Activated CD4-positive, alpha-beta T cell treated with anti-CD3 and anti-CD28 coated beads, Interleukin-2, amount 50 U/mL, for 1 hour (primary cell): ENCODE measurements at places on chromosomes 13 and 19.

- no peak for DNase-seq
Observed at GRCh38 chr19:32070101-32070500, 275.3 kb upstream of the ZNF507 start.

DNA sequence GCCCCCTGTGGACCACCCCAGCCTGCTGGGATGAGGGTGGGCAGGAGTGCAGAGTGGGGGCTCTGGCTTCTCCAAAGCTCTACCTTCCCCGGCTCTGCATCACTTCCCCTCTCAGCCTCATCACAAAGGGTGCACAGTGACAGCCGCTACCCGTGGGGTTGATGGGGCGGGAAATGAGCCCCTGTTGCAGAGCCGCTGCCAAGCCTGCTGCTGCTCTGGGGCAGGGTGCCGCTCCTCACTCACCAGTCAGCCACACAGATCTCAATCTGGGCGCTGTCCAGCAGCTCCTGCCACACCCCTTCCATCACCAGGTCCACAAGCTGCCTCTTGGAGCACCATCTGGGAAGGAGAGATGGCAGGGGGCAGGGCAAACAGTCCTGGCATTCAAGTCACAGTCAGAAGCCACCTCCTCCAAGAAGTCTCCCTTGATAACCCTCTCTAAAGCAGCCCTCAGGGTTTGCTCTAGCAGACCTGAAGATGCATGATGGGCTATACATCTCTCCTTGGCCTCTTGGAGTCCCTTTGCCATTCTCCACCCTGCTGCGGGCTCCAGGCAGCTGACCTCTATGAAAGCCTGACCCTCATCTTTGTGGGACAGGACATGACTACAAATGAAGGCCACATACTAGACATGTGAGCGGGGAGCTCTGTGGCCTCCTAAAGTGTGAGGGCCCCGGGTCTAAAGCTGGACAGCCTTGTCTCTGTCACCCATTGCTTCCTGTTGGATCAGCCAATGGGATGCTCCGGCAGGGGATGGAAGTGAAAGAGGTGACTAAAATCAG is 15.7 kb downstream of the MRPS12 start:
- no peak for DNase-seq

GRCh38 chr19:48770266-48770665 is 14.9 kb downstream of the FGF21 start:
- no peak for DNase-seq

DNA sequence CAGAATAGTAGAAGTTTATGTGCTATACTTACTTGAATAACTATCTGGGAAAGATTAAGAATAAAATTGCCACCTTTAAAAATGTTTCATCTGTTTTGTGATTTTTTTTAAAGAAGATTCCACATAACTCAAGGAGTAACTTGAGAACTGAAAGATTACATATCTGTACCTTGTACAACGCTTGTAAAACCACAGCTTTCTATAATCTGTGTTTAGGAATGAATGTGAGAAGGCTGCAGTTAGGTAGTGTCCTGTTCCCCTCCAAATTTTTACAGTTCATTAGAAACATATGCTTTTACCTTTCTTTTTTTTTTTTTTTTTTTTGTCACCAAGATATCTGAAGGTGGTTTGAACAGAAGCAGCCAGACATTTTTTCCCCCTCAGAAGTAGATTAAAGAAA is 312.8 kb upstream of the GPC6 start:
- no peak for DNase-seq
